ENCODE measurements at places on chromosomes 5 and 9. TPM values are rescaled to one million over a fixed set of nuclear protein-coding genes. Genes with fewer than 3 reads are reported as not detected.
A peak's percentile ranks its signal among the peaks of the same experiment; 100 is the strongest.

DNA sequence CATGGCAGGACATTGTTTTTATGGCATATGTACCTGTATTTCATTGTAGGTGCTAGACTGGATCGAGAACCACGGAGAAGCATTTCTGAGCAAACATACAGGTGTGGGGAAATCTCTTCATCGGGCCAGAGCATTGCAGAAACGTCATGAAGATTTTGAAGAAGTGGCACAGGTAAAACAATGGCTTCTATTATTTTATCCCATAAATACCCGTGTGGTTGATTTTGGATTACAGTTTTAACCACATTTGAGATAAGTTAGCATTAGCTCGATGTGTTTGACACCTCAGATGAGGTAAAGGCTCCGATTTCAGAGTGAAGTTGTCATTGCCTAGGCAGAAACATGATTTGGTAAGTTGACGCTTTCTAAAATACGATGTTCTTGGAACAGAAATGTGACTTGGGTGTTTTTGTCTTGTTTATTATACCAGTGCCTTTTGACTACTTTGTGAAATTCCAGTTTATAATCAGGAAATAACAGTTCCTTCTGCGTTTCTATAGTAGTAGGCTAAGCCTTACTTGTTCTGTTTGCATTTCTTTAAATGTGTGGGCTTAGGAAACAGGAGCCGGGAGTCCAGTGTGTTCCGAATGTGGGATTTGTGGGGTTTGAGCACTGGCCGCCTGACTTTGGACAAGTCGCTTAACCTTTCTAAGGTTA lies 187.7 kb downstream of the TRIO start:
- DNase-seq: no peak

- no peak for DNase-seq
Observed at GRCh38 chr5:181230551-181230950, 7.5 kb downstream of the TRIM41 start.

- peak; percentile 86 for DNase-seq
Observed at GRCh38 chr9:83070261-83070660, 7.3 kb upstream of the RASEF start.

DNA sequence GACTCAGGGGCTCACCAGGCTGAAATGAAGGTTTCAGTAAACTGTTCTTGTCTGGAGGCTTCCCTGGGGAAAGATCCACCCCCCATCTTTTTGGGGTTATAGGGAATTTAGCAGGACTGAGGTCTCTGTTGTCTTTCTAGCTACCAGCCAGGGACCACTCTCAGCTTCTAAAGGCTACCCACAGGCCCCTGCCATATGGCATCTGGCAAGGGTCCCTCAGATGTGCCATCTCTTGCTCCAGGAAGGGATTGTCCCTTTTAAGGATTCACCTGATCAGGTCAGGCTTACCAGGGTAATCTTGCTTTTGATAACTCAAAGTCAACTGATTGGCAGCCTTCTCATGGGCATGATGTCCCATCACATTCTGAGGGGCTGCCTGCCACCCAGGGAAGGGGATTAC lies 65.0 kb downstream of the NSUN2 start:
- no peak for DNase-seq

DNA sequence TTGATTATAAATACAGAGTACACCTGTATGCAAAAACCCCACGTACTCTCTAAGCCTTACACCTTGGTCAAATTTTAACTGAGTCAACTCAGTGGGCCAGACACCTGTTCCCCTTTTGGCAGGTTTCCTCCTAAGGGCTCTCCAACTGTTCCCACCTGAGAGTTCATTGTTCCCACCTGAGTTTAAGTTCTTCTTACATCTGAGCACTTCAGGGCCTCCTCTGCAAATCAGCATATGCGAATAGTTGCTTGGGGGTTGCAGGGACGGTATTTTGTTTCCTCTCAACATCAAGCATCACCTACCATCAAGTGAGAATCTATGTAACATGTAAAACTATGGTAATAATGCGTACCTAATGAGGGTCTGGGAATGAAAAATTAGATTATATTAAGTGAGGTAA lies 300.0 kb downstream of the PIK3R1 start:
- DNase-seq: no peak

GRCh38 chr5:74889523-74890105 lies 23.4 kb upstream of the FAM169A start:
- no peak for DNase-seq

- no peak for DNase-seq
Observed at GRCh38 chr9:107626118-107626517, 136.5 kb upstream of the KLF4 start.

- DNase-seq: no peak
Observed at GRCh38 chr5:160452795-160453194, 31.1 kb downstream of the PTTG1 start.

DNA sequence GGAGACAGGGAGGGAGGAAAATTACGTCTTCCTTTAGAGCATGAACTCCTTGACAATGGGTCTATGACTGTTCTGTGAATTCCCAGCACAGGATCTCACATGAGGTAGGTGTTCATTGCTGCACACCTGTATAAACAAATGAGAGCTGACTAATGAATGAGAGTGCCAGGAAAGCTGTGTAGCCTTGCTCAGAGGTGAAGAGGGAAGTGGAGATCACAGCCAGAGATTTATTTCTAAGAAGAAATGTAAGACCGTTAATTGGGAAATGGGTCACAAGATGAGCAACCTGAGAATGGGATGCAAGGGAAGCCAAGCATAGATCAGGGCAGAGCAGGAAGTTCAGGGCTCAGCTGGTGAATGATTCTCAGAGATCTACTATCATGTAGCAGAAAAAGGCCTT lies 295.1 kb downstream of the CDK5RAP2 start:
- peak; percentile 97 for DNase-seq

DNA sequence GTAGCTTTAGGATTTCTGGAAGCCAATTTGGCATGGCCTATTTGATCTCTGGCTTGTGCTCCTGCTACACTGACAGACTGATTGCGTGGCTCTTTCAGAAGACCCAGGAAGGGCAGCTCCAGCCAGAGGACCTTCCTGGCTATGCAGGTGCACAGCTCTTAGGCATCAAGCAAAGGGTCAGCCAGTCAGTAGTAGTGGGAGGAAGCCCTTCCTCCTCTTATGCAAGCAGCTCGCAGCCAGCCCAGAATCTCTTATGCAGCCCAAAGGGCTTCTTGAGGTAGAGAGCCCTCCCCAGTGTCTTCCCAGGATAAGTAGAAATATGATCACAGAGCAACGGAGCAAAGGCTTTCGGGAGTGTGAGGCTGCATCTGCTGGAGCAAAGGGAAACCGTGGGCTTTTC lies 43.2 kb downstream of the SLC36A1 start:
- DNase-seq: no peak

- DNase-seq: no peak
Observed at GRCh38 chr5:118040496-118040895, 947.9 kb downstream of the DTWD2 start.

Gene FGF18
- not detected for total RNA-seq

Gene IFNA13
- not detected for total RNA-seq

Gene IL13
- total RNA-seq: not detected

Gene BRINP1
- 0.13 TPM for total RNA-seq

Gene NPDC1
- total RNA-seq: 10.5 TPM

Gene GABRA6
- not detected for total RNA-seq
